Fibroblast of skin of left quadriceps (primary cell): ENCODE measurements at places on chromosomes 3 and 15.

DNA sequence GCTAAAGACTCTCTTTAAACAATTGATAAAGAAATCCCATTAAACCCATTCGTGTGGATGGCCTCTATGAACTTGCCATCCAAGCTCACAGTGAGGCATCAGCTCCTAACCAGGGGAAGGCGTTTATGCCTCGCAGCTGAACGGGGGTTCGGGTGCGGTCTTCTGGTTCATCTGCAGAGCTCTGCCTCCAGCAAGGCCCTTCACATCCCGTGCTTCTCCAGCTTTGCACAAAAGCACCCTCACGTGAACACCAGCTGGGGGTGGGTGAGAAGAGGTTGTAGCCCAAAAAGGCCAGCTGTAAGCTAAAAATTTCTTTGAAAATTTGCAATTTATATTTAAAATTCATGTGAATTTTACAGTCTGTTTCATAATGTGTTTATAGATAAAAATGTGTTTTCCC is 39.5 kb upstream of the ZNF148 start:
- no peak for DNase-seq

DNA sequence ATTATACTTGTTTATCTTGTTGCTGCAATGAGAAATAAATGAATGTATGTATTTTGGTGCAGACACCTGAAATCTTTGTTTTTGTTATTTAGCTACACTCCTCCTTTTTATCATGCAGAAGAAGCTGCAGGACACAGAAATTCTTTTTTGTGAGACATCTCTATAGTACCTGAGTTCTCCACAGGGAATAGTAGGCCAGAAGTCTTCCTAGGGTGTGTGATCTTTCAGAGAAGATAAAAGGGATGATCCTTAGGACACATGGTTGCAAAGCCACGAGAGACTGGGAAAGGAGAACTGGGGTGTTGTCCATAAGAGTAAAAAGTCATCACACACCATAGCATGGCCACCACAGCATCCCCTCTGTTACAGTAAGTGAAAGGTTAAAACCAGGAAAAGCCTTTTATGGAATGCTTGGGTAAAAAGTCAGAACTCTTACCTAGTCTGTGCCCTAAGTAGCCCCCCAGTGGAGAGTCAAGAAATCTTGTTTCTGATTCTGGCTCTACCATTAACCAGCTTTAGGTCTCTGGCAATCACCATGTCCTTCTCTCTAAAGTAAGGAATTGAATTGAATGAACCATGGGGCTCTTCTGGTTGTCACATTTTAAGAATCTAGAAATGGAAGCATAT is 31.9 kb upstream of the ADGRG7 start:
- DNase-seq = no peak

- DNase-seq = no peak
These were observed 33.5 kb downstream of the DNAJB8 start for GRCh38 chr3:128432971-128433836.

GRCh38 chr15:57731530-57732103 is 25.1 kb downstream of the POLR2M start:
- DNase-seq = no peak

DNA sequence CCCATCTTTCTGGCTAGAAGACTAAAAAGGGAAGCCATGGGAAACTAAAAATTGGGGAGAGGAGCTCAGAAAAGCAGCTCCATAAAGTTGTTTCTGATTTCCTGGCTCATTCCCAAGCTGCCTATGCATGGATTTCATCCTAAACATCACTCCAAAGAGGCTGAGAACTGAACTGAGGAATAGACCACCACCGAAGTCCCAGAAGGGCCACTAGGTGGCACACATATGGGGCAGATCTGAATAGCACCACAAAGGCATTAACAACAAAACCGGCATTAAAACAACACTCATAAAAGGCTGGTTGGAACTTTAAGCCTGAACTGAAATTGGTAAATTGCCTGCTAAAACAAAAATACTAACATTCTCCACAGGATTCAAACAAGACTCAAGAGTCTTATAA is 106.3 kb downstream of the PLD1 start:
- DNase-seq = no peak

- no peak for DNase-seq
These were observed 896.8 kb downstream of the ROBO1 start for GRCh38 chr3:78871048-78871447.

- peak; percentile 84 for DNase-seq
These were observed 84.2 kb downstream of the LRRC49 start for GRCh38 chr15:70976851-70977250.

GRCh38 chr15:48796930-48797329 is 13.9 kb downstream of the CEP152 start:
- DNase-seq = no peak

- DNase-seq = no peak
These were observed 1.8 kb downstream of the HES1 start for GRCh38 chr3:194137506-194138474.

DNA sequence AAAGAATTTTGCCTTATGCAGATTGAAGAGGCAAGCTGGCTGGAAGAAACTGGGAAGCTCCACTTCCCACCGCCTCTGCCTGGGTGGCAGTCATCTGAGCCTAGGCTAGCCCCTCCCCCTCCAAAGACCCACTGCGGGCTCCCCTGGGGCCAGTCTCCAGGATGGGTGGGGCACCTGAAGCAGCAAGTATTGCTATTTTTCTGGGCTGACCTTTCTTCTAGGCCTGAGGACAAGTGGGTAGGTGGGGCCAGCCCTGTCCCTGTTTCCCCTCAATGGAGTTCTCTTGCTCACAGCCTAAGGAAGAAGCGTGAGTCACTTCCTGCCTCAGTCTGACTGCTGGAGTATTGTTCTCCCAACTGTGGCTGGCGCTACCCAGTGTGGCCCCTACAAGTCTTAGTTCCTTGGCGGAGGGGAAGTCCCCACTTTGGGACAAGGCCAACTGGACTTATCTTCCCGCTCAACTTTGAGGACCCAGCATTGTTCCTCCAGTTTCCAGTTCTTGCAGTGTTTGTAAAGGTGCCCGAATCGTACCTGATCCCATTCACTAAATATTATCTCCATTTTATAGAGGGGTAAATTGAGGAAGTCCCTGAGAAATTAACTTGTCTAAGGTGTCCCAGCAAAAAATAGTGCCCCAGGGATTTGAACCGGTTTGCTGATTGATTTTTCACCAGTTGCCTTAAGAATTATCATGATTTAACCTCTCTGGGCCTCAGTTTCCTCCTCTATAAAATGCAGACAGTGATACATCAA is 1.4 kb downstream of the FURIN start:
- peak; percentile 34 for DNase-seq

DNA sequence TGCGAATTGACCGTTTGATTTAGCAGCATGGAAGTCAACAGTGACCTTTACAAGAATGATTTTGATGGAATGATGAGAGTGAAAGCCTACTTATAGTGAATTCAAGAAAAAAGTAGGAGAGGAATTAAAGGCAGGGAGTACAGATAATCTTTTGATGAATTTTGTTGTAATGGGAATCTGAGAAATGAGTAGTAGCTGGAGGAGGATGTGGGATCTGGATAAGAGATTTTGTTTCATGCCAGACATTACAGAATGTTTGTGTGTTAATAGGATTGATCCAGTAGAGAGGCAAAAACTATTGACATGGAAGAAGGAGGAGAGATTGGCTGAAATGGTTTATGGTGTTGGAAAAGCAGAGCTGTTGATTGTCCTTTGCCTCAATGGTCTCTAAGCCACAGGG is 17.4 kb upstream of the ZNF609 start:
- DNase-seq = no peak
